ENCODE measurements at places on chromosomes 1 and 21.

- H3K27me3 ChIP-seq, result no peaks in the 10 kb centered on the region
- H3K36me3 ChIP-seq, result no peaks in the 10 kb centered on the region
- no peak overlapping the region for H3K4me3 ChIP-seq
- H3K4me1 ChIP-seq, result no peaks in the 10 kb centered on the region
- no peak overlapping the region for H3K27ac ChIP-seq
These were observed 673.6 kb upstream of the ADGRL2 start for GRCh38 chr1:81126989-81127581.

- no peaks in the 10 kb centered on the region for H3K27me3 ChIP-seq
- no peaks in the 10 kb centered on the region for H3K4me1 ChIP-seq
- H3K4me3 ChIP-seq, result no peak overlapping the region
- DNase-seq, result no peak
These were observed 25.0 kb downstream of the SRSF4 start for GRCh38 chr1:29156543-29157268.

- H3K36me3 ChIP-seq, result no peaks in the 10 kb centered on the region
- no peak overlapping the region for H3K4me3 ChIP-seq
- no peaks in the 10 kb centered on the region for H3K4me1 ChIP-seq
- H3K27ac ChIP-seq, result no peak overlapping the region
These were observed 181.6 kb downstream of the ZNF326 start for GRCh38 chr1:90176530-90176929.

- H3K36me3 ChIP-seq, result no peaks in the 10 kb centered on the region
- no peak for DNase-seq
- no peaks in the 10 kb centered on the region for H3K27me3 ChIP-seq
These were observed 35.6 kb upstream of the LRRC3 start for GRCh38 chr21:44419679-44420078.
